ENCODE measurements at places on chromosomes 6 and 20.

- no peak for DNase-seq
Observed at GRCh38 chr6:72939004-72939403, 286.3 kb downstream of the KHDC1L start.

DNA sequence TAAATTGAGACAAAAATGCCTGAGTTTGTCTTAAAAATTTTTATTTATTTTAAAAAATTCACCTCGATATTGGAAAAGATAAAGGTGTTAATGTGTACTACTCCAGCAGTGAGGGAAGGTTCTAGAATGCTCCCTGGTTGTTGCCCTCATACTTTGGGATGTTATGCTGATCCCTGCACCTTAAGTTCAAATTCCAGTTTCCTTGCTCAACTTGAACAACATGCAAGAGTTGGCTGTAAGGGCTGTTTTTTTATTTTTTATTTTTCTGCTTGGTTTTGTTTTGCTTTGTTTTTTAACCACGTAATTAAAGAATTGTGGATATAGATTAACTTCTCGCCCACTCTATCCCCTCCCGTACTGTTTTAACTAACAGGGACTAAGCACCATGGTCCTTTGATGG is 158.7 kb upstream of the CITED2 start:
- DNase-seq = no peak

GRCh38 chr6:142443532-142443931 is 141.7 kb downstream of the ADGRG6 start:
- DNase-seq = no peak

DNA sequence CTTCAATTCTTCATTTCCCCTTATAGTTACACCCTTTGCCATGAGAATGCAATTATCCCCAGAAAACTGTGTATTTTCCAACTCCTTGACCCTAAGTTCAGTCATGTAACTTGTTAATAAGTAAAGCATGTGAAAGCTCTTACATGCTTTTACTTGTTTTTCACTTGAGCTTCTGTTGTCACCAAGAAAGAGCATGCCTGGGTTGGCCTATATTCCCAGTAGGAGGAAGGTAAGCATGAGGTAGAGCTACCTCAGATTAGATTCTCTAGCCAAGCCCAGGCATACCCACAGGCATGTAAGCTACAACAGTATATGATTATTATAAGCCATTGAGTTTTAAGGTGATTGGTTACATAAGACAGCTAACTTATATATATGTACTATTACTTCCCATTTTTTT is 101.7 kb upstream of the SMLR1 start:
- DNase-seq = no peak

DNA sequence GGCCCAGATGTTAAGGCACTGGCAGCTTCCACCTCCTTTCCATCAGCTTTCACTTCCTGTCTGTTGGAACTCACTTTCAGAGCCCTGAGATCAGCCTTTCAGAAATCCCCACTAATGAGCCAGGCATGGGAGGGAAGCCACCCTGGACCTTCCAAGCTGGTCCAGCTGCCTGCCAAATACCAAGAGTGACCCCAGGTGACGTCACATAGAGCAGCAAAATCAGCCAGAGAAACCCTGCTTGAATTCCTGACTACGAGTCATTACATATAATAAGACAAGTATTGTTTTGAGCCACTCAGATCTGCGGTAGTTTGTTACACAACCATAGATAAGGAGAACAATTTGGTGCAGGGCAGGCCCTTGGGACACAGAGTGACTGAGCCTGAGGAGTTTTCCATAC is 556.0 kb upstream of the JAG1 start:
- peak; percentile 97 for DNase-seq

DNA sequence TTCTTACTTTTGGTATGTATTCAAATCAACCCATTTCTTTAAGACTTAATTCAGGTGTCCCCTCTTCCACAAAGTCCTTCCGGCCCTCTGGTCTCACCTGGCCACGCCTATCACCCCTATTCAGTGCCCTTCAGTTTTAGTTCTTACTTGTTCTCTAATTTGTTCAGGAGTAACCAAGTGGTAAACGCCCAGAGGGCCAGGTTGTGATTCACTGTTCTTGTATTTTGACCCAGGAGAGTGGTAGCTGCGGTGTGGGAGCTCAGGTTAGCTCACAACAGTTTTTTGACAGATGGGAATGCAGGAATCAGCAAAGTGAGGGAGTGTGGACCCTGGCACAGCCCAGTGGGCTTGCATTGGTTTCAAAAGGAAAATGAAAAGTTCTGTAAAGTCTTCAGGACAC is 81.7 kb upstream of the RIPOR2 start:
- DNase-seq = peak; percentile 90

DNA sequence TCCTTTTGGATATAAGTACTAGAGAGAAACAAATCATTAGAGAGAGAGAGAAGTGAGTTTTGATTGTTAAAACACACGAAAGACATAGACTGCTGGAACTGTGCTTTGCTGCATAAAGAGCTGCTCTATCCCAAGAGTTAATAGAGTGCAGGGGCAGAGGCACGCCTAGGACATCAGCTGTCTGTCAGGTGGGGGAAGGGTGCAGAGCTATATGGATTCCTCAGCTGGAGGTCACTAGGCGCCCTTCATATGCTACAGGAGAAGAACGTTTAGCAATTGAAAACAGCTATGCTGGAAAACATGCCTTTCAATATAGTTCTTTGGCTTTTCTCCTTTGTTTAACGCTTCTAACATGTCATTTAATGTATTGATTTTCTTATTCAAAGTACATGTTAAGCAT is 169.0 kb upstream of the MCHR2 start:
- no peak for DNase-seq

- DNase-seq = no peak
Observed at GRCh38 chr6:103017878-103018277, 1624.4 kb downstream of the GRIK2 start.

DNA sequence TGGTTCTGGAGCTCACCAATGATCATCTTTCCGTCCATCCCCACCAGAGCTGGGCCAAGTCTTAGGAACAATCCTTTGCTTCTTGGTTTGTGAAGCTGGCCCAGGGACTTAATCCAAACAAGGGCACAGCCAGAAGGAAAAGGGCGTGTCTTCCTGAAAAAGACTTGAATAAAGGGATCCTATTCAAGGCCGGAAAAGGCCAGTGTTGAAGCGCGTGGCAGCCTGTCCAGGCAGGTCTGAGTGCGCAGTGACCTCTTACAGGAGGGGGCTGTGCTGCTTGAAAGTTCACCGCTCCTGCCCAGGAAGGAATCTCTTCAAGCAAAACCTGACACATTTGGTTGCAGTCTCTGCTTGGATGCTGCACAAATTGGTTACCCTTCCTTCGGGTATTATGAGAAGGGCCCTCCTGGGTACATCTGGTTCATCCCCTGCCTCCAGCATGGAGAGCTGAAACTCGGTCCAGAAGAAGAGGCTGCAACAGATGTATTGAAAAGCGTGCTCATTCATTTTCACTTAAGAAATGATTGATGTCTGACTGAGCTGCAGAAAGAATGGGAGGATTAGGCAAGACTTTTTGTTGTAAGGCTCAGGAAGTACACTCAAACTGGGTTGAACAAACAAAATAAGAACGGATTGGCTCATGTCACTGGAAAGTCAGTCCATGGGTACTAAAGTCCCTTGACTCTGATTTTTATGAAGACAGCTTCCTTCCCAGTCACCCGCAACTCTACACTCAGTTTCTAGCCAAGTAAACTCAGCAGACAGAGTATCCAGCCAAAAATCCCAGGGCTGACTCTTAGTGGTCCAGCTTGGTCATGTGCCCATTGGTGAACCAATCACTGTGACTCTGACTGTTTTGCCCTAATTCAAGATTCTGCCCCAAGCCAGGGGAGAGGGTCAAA is 136.3 kb downstream of the TFAP2C start:
- no peak for DNase-seq

DNA sequence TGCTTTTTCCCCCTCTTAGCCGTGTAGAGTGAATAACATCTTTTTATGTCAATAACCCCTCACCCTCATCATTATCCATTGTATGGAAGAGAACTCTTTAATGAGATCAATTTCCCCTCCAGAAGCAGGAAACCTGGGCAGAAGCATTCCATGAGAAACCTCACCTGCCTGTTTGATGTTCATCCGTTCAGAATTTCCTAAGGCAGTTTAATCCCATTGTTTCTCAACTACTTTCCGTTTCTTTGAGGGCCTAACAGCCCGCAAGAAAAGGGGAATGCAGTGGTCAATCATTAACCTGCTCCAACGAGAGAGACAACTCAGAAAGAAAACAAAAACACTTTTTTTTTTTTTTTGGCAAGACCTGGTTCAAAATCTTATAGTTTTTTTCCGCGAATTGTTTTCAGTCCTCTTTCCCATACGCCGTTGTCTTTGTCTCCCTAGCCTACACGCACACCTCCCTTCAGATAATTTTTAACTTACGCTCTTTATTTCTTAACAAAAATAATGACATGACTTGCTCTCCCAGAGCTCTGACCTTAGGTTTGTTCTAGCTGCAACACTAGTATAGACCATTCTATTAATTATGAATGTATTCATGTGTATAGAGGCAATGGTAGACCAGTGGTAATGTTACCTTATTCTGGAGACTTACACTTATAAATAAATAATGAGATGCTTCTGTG is 25.6 kb upstream of the ID4 start:
- DNase-seq = no peak

GRCh38 chr20:13109658-13110057 is 100.9 kb downstream of the SPTLC3 start:
- no peak for DNase-seq

DNA sequence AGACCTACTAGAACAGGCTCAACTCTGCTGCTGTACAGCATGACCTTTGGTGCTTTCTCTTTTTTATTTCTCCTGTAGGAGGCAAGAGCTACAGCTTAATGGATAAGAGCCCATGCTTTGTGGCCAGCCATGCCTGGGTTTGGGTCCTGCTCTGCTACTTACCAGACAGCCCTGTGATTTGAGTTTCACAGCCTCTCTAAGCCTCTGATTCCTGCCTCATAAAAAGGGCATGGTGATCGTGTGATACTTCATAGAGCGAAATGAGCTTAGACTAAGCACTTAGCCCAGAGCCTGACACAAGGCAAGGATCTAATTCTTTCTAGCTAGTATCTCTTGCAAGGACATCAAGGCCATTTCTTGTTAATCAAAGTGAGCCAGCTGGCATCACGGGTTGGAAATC is 19.3 kb upstream of the PDE7B start:
- DNase-seq = no peak

DNA sequence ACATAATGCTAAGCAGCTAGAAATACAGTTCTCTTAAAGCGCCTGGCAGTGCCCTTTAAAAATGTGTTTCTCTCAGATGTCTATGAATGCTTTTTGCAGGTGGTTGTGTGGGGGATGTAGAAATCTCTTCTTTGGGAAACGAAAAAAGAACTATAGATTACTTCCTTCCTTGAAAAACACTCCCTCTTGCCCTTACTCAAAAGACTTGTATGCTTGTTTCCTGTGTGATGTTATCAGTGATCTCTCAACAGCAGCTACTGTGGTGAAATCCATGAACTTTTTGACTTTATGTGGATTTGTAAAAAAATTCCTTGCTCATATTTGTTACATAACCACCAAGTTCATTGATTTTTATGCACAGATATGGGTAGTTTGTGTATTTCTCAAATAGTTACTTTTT is 916.5 kb downstream of the QKI start:
- no peak for DNase-seq

GRCh38 chr6:45899683-45899946 is 116.0 kb downstream of the CLIC5 start:
- no peak for DNase-seq

DNA sequence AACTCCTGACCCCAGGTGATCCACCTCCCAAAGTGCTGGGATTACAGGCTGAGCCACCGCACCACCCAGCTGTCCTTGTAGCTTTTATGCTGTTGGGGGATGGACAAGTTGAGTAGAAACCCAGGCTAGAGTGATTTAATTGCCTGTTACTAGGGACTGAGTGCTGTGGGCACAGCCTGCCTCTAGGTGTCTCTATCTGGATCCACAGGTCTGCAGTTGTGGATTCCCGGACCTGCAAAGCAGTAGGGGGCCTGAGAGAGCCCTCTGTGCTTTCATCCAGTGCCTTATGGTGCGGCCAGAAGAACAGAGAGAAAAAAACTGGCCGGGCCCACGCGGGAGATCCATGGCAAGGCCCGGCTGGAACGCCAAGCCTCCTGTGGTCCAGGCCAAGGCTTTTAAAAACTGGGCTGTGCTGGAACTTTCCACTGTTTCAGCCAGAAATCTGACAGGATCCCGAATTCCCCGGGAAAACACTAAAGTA is 5.2 kb downstream of the SIRPA start:
- peak; percentile 77 for DNase-seq

DNA sequence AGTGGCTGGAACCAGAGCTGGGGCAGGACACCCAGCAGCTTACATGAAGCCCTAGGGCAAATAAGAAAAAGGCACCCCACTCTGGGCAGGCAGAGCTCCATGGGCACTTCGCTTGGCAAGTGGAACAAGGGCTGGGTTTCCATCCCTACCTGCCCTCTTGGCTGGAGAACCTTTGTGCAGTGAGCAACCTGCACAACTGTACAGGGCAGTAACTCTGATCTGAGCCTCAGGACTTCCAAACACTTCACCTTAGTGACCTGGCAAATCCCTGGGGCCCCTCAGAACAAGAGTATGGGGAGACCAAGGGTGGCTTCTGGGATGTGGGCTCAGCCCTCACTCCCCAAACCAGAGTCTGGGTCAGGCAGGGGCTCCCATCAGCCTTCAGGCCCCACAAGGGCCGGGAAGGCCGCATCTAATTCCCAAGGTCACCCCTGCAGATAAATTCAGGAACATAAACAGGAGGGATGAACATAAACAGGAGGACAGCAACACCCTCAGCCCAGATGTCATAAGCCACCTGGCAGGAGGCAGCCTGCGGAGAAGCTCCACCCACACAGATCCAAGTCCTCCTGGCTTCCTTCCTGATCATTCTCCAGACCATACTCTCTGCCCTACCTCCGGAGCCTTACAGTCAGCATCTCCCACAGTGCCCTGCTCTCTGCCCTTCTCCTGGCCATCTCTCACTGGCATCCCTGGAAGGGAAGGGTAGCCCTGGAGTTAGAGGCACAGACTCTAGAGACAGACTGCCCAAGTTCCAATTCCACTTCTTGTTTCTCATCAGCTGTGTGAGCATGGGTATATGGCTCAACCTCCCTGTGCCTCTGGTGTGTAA is 37.5 kb downstream of the HNF4A start:
- no peak for DNase-seq

GRCh38 chr20:58646257-58646656 is 4.8 kb upstream of the STX16 start:
- no peak for DNase-seq

GRCh38 chr20:44014807-44015732 is 100.4 kb downstream of the TOX2 start:
- no peak for DNase-seq

GRCh38 chr6:133447924-133448323 is 206.8 kb downstream of the EYA4 start:
- no peak for DNase-seq

- peak; percentile 97 for DNase-seq
Observed at GRCh38 chr20:1569415-1569881, 11.9 kb upstream of the SIRPD start.

- DNase-seq = peak; percentile 59
Observed at GRCh38 chr6:108497883-108498282, 62.8 kb upstream of the FOXO3 start.

DNA sequence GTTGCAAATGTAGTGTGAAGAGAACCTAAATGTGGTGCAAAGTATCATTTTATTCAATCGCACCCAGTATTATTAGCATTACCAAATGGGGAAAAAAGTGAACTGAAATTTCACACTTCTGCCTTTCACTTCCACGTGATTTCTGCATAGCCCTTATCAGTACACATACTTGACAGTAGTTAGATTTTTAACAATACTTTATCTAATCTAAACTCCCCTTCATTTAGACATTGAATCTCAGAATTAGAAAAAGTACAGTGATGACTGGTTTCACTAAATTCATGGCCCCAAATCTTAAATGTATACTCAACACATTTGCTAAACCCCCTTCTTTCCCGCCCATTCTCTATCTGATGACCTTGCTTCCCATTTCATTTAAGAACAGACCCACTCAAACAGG is 14.3 kb downstream of the STX7 start:
- no peak for DNase-seq

Measured in M059J (cell line).